Kidney (tissue), 22 donors: ENCODE measurements at places on chromosomes 2 and 18. TPM values are rescaled to one million over a fixed set of nuclear protein-coding genes. Genes with fewer than 3 reads are reported as not detected.

Gene ANKRD30B
- total RNA-seq: not detected

Gene NAB1
- 45.0 TPM for total RNA-seq

Gene MYO7B
- 11.0 TPM for total RNA-seq

Gene TAF1B
- total RNA-seq: 27.7 TPM

Gene TSPYL6
- total RNA-seq: not detected

Gene ASPRV1
- 1.6 TPM for total RNA-seq

Gene E2F6
- total RNA-seq: 12.7 TPM

- no peaks in the 10 kb centered on the region for H3K4me1 ChIP-seq
- DNase-seq: no peak
- H3K27me3 ChIP-seq: no peaks in the 10 kb centered on the region
Measured at GRCh38 chr2:161045726-161046125, 114.5 kb upstream of the TANK start.

- H3K27ac ChIP-seq: no peak overlapping the region
- H3K36me3 ChIP-seq: peaks cover 17% of the 10 kb centered on the region
- no peaks in the 10 kb centered on the region for H3K4me1 ChIP-seq
- no peak for DNase-seq
Measured at GRCh38 chr18:49875783-49876182, 62.5 kb upstream of the ACAA2 start.

- H3K36me3 ChIP-seq: no peaks in the 10 kb centered on the region
- no peak overlapping the region for H3K4me3 ChIP-seq
- no peaks in the 10 kb centered on the region for H3K27me3 ChIP-seq
- H3K27ac ChIP-seq: no peak overlapping the region
- no peaks in the 10 kb centered on the region for H3K4me1 ChIP-seq
Measured at GRCh38 chr2:61437170-61437569, 33.7 kb downstream of the USP34 start.

- no peaks in the 10 kb centered on the region for H3K27me3 ChIP-seq
- H3K27ac ChIP-seq: no peak overlapping the region
- DNase-seq: no peak
- no peaks in the 10 kb centered on the region for H3K4me1 ChIP-seq
- no peak overlapping the region for H3K4me3 ChIP-seq
Measured at GRCh38 chr2:77294474-77294873, 227.7 kb downstream of the LRRTM4 start.

- peak; percentile 72 for DNase-seq
- peaks cover 5% of the 10 kb centered on the region for H3K4me1 ChIP-seq
- H3K4me3 ChIP-seq: no peak overlapping the region
- H3K27ac ChIP-seq: no peak overlapping the region
Measured at GRCh38 chr2:165957030-165957675, 3.6 kb upstream of the TTC21B start.

- no peak overlapping the region for H3K27ac ChIP-seq
- H3K4me1 ChIP-seq: no peaks in the 10 kb centered on the region
- no peaks in the 10 kb centered on the region for H3K27me3 ChIP-seq
Measured at GRCh38 chr2:215764441-215765048, 248.8 kb downstream of the MREG start.

GRCh38 chr2:156421851-156422250, 14.3 kb upstream of the GPD2 start:
- no peak for DNase-seq
- H3K4me3 ChIP-seq: no peak overlapping the region
- no peaks in the 10 kb centered on the region for H3K4me1 ChIP-seq

DNA sequence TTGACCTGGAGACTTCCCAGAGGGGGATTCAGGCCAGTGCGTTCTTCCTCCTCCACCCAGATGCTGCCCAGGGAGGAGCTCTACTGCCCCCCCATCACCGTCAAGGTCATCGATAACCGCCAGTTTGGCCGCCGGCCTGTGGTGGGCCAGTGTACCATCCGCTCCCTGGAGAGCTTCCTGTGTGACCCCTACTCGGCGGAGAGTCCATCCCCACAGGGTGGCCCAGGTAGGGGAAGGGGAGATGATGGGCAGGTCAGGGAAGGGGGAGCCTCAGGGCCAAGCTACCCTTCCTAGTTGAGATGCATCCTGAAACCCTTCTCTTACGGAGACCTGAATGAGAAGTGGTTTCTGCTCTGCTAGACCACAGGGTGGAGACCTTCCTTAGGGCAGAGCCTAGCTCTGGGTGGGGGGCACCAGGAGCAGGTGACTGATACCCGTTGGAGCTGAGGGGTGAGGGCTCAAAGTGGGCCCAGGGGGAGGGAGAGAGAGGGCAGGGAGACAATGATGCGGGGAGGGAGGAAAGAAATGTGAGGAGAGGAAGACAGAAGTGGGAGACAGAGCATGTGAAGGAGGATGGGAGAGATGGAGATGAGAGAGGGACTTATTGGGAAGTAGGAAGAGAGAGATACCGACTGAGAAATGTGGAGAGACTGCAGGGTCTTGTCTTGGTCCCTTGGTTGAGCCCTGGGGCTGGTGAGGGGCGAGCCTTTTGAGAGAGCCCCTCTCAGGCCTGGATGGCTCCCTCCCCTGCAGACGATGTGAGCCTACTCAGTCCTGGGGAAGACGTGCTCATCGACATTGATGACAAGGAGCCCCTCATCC, 159.4 kb downstream of the DYSF start:
- H3K36me3 ChIP-seq: no peaks in the 10 kb centered on the region
- no peaks in the 10 kb centered on the region for H3K27me3 ChIP-seq
- no peak overlapping the region for H3K4me3 ChIP-seq
- no peak overlapping the region for H3K27ac ChIP-seq
- DNase-seq: no peak
- no peaks in the 10 kb centered on the region for H3K4me1 ChIP-seq

DNA sequence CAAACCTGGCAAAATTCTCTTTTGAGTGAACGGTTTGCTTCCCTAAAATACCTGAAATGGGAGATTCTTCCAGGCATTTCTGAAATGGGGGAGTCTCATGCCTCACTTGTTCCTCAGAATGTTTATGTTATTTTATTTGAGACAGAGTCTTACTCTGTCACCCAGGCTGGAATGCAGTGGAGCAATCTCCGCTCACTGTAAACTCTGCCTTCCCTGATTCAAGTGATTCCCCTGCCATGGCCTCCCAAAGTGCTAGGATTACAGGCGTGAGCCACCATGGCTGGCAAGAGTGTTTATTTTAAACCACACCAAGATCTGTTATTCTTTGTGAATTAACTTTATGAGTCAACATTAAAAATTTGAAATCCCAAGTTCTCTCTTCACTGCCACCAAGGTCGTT, 6.4 kb upstream of the FHL2 start:
- H3K27me3 ChIP-seq: no peaks in the 10 kb centered on the region
- no peak for DNase-seq
- H3K36me3 ChIP-seq: no peaks in the 10 kb centered on the region
- H3K27ac ChIP-seq: no peak overlapping the region
- no peak overlapping the region for H3K4me3 ChIP-seq

GRCh38 chr18:38572554-38573111, 1007.0 kb upstream of the CELF4 start:
- H3K4me1 ChIP-seq: no peaks in the 10 kb centered on the region
- no peak overlapping the region for H3K4me3 ChIP-seq
- H3K36me3 ChIP-seq: no peaks in the 10 kb centered on the region
- H3K27me3 ChIP-seq: no peaks in the 10 kb centered on the region

DNA sequence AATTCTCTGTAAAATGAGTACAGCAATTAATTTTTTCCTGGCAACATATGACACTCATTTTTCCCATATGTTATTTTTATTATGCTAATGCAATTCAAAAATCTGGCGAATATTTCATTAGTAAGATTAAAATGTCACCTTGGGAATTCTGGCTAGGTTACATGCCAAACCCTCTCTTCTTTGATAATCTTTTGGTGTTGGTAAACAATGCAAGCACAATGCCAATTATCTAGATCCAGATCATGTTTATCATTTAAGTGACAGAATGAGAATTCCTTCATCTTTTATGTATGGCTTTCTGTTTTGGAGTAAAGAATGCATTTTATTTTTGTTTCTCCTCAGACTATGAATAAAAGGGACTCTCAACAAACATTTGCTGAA, 33.7 kb downstream of the GPR75 start:
- DNase-seq: no peak
- no peaks in the 10 kb centered on the region for H3K4me1 ChIP-seq
- H3K27me3 ChIP-seq: no peaks in the 10 kb centered on the region
- no peak overlapping the region for H3K27ac ChIP-seq
- H3K4me3 ChIP-seq: no peak overlapping the region

DNA sequence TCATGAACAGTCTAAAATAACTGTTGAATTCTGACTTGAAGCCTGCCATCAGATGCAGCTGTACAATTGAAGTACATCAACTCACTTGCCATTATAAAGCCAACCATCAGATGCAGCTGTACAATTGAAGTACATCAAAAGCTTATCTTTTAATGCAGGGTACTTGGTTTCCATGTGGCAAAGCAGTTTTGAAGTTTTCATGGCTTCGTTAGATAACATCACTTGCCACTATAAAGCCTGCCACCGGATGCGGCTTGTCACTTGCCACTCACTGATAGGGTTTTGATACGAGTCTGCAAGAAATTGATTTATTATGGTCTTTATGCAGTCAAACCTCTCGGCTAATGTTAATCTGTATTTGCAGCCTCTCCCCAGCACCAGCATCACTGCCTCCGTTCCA, 1605.8 kb downstream of the SUCLG1 start:
- no peaks in the 10 kb centered on the region for H3K27me3 ChIP-seq
- DNase-seq: no peak
- H3K4me1 ChIP-seq: no peaks in the 10 kb centered on the region
- no peak overlapping the region for H3K27ac ChIP-seq
- H3K4me3 ChIP-seq: no peak overlapping the region
- no peaks in the 10 kb centered on the region for H3K36me3 ChIP-seq

GRCh38 chr2:4827836-4828235, 864.3 kb upstream of the SOX11 start:
- H3K27me3 ChIP-seq: no peaks in the 10 kb centered on the region
- H3K36me3 ChIP-seq: no peaks in the 10 kb centered on the region
- H3K4me1 ChIP-seq: no peaks in the 10 kb centered on the region
- no peak overlapping the region for H3K27ac ChIP-seq
- H3K4me3 ChIP-seq: no peak overlapping the region
- no peak for DNase-seq

DNA sequence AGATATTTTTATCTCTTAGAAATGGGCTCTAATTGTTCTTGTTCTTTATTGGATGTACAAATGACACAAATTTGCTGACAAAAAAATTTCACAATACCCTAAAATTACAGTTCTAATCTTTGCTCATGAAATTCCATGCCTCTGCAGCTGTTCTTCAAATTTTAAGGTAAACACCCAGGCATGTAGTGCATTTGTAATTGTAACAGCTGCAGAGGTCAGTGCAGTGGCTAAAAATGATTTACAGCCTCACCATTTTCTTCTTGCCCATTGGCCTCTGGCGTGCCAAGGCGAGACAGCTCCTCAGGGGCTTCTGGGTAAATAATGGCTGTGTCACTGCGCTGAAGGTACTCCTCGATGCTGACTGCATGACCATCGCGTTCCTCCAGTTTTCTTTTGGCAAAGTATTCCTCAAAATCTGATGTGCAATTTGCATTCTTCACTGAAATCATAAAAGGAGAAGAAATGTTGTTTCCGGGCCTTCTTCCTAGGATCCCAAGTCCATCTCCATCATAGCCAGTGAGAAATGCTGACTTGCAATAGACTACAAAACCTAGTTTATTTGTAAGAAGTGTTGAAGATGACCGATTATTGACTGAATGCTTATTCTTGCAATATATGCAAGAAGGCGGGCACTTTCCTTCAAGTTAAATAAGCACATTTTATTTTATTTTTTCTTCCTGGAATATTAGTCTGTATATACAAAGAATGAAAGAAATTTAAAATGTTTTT, 115.2 kb downstream of the ZEB2 start:
- no peaks in the 10 kb centered on the region for H3K27me3 ChIP-seq
- DNase-seq: peak; percentile 26
- peaks cover 5% of the 10 kb centered on the region for H3K4me1 ChIP-seq
- no peak overlapping the region for H3K4me3 ChIP-seq
- H3K27ac ChIP-seq: no peak overlapping the region

GRCh38 chr18:47863041-47863440, 67.4 kb downstream of the SMAD2 start:
- H3K4me3 ChIP-seq: no peak overlapping the region
- peaks cover 23% of the 10 kb centered on the region for H3K36me3 ChIP-seq
- H3K27me3 ChIP-seq: no peaks in the 10 kb centered on the region
- H3K27ac ChIP-seq: no peak overlapping the region
- no peaks in the 10 kb centered on the region for H3K4me1 ChIP-seq

DNA sequence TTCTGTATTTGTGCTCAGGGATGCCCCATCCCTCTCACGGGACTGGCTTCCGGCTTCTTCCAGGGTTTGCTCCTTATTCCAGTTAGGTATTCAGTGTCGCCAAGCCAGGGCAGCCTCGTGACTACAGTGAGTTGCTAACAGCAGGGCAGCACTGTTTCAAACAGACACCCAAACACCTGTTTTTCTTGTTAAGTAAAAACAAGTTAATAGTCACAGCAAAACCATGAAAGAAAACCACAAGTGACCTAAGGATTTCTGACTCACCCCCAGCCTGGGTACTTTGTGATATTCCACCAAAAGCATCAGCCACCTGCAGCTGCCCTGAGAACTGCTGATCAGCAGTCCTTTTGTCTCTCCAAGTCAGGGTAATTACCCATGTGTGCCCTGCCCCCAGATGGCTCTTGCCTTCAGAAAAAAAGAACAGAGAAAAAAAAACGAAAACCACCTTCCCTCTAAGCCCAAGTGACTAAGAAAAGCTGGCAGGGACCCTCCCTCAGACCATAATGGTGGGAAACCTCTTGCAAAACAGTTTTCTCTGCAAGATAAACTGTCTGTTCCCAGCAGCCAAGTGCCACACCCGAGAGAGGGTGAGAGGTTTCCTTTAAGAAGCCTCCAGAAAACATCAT, 178.2 kb downstream of the ANAPC1 start:
- peaks cover 8% of the 10 kb centered on the region for H3K4me1 ChIP-seq
- DNase-seq: peak; percentile 93
- H3K36me3 ChIP-seq: no peaks in the 10 kb centered on the region
- no peak overlapping the region for H3K4me3 ChIP-seq
- H3K27me3 ChIP-seq: no peaks in the 10 kb centered on the region
- peak overlapping the region; percentile 41 for H3K27ac ChIP-seq

- H3K4me1 ChIP-seq: no peaks in the 10 kb centered on the region
- H3K27ac ChIP-seq: no peak overlapping the region
- no peak overlapping the region for H3K4me3 ChIP-seq
- H3K36me3 ChIP-seq: no peaks in the 10 kb centered on the region
Measured at GRCh38 chr2:239880396-239880795, 144.7 kb downstream of the NDUFA10 start.

DNA sequence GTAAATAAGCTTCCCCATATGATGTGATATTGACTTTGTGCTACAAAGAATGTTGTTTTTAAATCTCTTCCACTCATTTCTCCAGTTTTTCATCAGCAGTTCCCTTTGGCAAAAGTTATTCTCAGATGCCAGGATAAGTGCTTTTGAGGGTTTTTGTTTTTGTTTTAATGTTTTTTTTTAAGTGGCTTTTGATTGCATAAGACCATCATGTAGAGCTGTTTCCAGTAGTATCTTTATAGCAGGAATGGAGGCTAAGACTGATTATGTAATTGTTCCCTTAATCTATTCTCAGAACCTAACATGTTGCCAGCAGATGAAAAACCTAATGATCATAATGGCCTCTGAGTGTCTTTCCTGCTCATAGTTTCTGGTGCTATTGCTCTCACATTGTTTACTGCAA, 77.9 kb downstream of the CABLES1 start:
- peaks cover 2% of the 10 kb centered on the region for H3K4me1 ChIP-seq
- no peak overlapping the region for H3K4me3 ChIP-seq
- peaks cover 13% of the 10 kb centered on the region for H3K36me3 ChIP-seq
- DNase-seq: no peak
- H3K27me3 ChIP-seq: no peaks in the 10 kb centered on the region

GRCh38 chr2:31075941-31076590, 62.2 kb downstream of the GALNT14 start:
- no peak overlapping the region for H3K27ac ChIP-seq
- no peaks in the 10 kb centered on the region for H3K36me3 ChIP-seq
- H3K4me1 ChIP-seq: peaks cover 21% of the 10 kb centered on the region
